ENCODE measurements at places on chromosomes 7 and 10.

- DNase-seq = no peak
Observed at GRCh38 chr10:11865561-11865960, 42.4 kb downstream of the PROSER2 start.

DNA sequence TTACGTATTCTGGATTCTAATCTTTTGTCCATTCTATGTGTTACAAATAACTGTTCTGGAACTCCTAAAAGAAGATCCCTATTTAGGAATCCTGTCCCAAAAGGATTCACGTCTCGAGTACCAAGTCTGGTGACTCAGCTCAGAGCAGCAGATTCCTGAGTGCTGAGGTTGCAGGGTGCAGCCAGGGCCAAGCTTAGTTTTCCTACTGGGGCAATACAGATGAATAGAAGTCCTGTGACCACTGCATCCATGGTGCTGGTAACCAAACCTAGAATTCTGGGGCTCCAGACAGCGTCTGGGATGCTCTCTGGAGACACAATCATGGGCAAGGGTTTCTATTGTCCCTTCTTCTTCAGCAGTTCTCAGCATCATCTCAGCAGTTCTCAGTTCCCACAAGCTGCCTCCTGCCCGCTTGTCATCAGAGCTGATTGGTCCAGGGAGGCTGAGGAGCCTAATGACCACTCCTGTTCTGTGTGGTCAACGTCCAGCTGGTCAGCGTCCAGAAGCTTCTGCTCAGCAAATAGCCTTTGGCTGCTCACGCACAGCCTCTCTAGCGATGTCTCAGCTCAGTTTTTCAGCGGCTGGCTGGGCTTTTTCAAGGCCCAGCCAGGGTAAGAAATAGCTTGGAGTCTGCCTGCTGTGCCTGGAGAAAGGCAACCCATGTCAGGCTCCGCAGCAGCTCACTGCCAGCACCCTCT is 50.4 kb upstream of the C7orf33 start:
- no peak for DNase-seq

GRCh38 chr10:12960334-12960898 is 41.1 kb downstream of the CCDC3 start:
- DNase-seq = no peak

GRCh38 chr10:111804781-111805180 is 378.8 kb downstream of the GPAM start:
- DNase-seq = no peak

GRCh38 chr10:100983868-100984671 is 3.2 kb downstream of the MRPL43 start:
- no peak for DNase-seq

DNA sequence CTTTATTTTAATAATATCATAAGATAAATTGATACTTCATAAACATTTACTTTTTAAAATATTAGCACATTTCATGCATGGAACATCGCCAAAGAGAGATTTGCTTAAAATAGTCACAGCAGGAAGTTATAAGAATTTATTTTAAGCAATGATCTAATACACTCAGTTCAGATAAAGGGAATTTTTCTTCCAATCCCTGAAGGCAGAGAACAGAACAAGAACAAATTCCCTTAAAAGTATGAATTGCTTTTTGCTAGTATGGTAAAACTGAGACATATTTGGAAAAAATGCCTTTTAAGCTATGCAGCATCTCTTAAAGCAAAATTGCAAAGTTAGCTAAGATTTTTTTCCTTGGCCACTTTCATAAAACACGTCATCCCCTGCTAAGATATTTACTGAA is 91.0 kb downstream of the SEMA3D start:
- no peak for DNase-seq

- DNase-seq = no peak
Observed at GRCh38 chr10:124867304-124867703, 65.7 kb downstream of the ABRAXAS2 start.

- DNase-seq = no peak
Observed at GRCh38 chr10:16505161-16505560, 16.5 kb downstream of the C1QL3 start.

DNA sequence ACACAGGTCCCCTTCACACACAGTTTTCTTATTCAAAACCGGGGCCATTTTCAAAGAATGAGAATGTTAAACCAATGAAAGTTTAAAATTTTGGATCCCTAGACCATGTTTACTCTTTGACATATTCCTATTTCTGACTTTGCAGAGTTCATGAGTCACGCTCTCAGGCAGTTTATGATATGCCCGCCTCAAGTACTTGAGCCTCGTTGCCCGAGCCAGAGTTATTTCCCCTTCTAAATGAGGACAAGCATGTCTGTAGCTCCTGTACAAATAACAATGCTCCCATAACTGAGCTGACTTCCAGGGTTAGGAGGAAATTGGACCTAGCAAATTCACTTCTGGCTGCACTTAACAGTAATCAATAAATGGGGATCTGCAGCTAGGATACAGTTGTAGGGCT is 87.9 kb upstream of the PDE1C start:
- DNase-seq = no peak

- no peak for DNase-seq
Observed at GRCh38 chr7:130292682-130293257, at the start of gene CPA4. TSS of gene CPA4 (plus strand) at chr7:130293161. CDS start at chr7:130293181, 20 bp downstream.

GRCh38 chr10:125782054-125782453 is 6.4 kb upstream of the MMP21 start:
- DNase-seq = no peak

DNA sequence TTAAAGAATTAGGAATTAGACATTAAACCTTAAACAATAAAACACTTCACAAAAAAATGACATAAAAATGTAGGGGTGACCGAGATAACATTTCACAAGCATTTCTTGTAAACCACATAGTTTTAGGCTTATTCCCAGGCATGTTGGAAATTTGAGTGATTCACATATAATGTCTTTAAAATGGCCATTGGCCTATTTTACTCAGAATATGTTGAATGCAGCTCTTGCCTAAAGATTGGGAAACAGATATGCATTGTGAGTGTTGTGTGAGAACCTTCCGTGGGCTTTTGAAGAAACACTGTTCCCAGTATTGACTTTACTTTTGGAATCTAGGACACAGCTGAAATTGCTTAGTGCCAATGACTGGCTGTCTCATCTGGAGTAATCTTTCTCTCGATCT is 79.6 kb downstream of the ARL5B start:
- no peak for DNase-seq
